ENCODE measurements at places on chromosomes 4 and X.

DNA sequence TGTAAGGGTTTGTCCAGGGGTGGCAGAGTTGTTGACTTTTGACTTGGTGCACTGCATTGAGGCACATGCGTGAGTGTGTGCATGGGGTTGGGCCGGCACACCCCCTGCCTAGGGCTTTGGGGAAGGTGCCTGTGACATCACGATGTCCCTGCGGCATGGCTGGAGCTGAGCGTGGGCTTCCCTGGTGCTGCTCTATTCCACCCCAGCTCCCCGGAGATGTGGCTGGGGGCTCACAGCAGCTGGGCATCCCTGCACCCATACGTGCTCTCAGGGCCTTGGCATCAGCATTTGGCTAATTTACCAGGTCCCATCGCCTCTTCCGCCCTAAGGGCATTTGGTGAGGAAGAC, 5.7 kb downstream of the PSAPL1 start:
- DNase-seq = no peak

GRCh38 chr4:10758906-10759305, 74.3 kb upstream of the CLNK start:
- no peak for DNase-seq

- DNase-seq = no peak
These were observed 308.0 kb downstream of the PPP3CA start for GRCh38 chr4:101039367-101039766.

DNA sequence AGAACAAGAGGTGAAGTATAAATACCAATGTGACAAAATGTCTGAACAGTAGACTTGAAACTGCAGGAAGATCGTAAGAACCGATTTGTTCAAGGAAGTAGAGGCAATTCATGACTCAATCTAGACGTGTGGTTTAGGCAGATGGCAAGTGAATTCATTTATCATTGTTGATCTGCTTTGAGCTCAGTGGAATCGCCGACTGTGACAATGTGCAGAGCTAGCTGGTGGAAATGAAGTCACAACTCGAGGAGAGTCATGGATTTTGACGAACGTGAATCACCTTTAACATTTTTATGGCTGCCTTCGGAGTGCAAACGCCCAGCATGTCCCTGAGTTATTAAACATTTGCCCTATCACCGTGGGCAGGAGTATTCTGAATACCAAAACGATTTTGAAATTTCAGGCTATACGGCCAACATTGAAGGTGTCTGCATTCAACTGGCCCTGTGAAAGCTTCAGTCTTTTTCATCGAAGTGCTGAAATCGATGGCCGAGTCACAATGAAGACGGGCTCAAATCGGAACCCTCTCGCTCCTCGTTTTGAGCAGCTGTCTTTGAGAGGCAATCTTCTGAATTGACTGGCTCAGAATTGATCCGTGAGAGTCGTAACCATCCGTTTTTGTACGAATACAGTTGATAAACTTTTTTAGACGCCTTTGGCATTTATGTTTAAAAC, 689 bp upstream of the OGT start:
- DNase-seq = peak; percentile 56

- no peak for DNase-seq
These were observed 48.3 kb downstream of the TRMT44 start for GRCh38 chr4:8488791-8489369.

DNA sequence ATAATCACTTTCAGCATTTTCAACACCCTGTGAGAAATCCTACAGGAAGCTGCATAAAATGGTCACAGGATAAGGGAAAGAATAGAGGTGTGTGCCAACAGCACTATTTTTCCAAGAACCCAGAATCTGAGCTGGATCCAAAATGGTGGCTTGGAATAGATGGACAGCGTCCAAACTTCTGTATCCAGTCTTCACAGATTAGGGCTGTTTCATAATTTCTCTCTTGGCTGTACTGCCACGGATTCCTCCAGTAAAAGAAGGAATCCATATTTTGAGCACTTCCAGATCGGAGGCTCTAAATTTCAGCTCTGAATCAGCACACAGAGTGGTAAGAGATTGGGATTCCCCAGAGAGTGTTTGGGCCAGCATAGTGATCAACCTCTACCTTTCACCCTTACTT, 12.2 kb downstream of the MAOB start:
- DNase-seq = no peak

GRCh38 chrX:118174516-118175098, 58.0 kb upstream of the KLHL13 start:
- DNase-seq = no peak

- no peak for DNase-seq
These were observed 41.7 kb upstream of the FRMD7 start for GRCh38 chrX:132169554-132169953.

- peak; percentile 12 for DNase-seq
These were observed 942 bp upstream of the APLN start for GRCh38 chrX:129655547-129656249.

- DNase-seq = no peak
These were observed 66.1 kb downstream of the HADH start for GRCh38 chr4:108055787-108056186.

DNA sequence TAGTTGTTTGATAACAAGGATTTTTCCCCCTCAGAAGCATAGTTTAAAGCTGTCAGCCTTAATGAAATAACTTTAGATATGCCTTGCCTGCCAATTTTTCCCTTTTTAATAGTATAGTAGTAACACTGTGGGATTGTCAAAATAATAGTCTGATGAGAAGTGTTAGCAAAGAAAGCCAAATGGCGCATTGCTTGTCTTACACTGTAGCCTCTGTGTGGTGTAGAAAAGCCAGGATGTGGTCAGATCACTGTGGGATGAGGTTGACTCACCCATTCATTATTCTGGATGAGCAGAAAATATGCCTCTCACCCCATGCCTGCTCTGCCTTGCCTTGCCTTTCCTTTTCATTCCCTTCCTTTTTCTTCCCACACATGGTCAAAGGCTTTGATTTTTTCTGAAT, 257.8 kb upstream of the NRK start:
- no peak for DNase-seq

GRCh38 chrX:119028733-119029330, 44.0 kb upstream of the CT47C1 start:
- peak; percentile 59 for DNase-seq

GRCh38 chrX:10939424-10939823, 171.7 kb upstream of the HCCS start:
- DNase-seq = no peak

DNA sequence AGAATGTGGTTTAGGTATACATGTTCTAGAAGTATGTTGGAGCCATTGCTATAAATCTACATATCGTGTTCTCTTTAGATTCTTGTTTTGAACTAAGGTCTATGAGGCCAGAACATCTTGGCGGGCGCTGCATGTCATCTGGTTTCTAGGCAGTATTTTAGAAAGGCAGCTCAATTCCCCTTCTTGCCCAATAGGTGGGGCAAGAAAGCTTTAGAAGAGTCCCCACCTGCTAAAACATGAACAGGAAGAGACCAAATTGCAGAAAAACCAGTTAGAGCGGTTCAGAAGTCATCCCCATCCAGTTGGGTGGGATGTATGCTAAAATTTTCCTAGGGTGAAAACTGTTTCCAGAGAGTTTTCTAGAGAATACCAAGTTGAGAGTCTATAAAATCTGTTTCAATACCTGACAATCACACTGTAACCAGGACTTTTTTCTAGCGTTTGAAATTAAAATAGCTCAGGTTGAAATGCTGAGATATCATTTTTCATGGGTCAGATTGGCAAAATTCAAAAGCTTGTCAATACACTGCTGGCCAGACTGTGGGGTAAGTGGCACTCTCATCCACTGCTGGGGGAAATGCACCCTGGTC, 17.5 kb upstream of the SH3KBP1 start:
- DNase-seq = peak; percentile 64

- no peak for DNase-seq
These were observed 137.2 kb downstream of the MAGEC1 start for GRCh38 chrX:142040906-142041305.

- DNase-seq = no peak
These were observed 10.7 kb downstream of the NAAA start for GRCh38 chr4:75930152-75930551.

- DNase-seq = no peak
These were observed 72.8 kb downstream of the PRSS12 start for GRCh38 chr4:118279920-118280432.

DNA sequence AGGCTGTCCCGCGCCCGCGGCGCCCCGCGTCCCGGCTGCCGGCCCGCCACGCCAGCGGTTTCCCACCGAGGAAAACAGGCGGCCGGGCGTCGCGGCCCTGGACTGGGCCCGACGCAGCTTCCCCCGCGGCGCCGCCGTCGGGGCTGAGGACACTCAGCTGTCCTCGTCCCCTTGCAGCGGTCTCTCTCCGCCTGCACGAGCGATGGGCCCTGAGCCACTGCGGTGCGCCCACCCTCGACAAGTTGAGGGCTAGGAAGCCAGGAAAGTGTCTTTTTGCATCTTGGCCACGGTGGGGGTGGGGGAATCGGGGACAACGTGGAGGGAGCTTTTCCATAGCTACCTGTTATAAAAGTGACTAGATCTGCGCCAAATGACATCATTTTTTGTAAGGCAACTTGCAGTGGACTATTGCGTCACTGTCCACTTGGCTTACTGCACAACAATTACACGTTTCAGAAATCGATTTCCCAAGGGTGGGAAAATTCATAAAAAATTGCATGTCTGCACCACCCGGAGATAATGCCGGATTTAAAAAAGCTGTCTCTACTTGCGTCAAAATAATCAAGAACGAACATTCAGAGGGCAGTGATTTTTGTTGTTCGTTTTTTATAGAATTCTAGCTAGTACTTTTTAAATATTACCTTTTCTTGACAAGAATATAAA, 1.1 kb downstream of the KLHL15 start:
- peak; percentile 58 for DNase-seq

- DNase-seq = no peak
These were observed 407.3 kb downstream of the DMD start for GRCh38 chrX:32804034-32804433.

GRCh38 chr4:155597933-155598451, 68.7 kb upstream of the GUCY1A1 start:
- DNase-seq = no peak

DNA sequence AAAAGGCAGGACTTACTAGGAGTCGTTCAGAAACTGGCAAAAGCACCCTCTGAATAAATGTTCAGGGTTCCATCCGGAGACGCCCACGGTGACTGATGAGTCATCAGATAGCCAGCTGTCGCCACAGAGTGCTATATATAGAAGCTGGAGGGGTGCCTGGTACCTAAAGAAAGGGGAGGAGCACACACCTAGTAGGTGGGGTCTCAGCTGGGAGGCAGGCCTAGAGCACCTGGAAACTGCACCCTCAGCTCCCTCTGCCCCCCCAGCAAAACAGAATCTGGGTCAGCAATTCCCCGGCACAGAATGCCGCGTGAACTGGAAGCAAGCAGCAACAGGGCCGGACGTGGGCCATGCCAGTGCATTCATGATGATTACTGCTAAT, 242.0 kb downstream of the BCOR start:
- peak; percentile 9 for DNase-seq

GRCh38 chr4:26503844-26504243, 13.6 kb upstream of the CCKAR start:
- DNase-seq = no peak

DNA sequence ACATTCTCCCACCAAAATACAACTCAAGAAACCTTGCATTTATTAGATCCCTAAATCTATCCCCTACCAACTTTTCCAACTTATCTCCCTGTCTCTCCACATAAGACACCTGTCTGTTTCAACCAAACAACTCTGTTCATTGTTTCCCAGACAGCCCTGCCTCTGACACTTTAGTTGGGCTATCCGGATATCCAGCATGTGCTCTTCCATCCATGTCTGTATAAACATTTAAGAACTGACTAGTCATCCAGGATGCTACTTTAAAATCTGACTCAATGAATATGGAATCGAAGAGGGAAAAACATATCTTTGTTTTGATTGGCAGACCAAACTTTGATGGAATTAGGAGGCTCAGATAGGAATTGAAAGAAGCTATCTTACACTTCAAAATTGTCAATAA, 143.2 kb upstream of the DCAF8L1 start:
- no peak for DNase-seq

DNA sequence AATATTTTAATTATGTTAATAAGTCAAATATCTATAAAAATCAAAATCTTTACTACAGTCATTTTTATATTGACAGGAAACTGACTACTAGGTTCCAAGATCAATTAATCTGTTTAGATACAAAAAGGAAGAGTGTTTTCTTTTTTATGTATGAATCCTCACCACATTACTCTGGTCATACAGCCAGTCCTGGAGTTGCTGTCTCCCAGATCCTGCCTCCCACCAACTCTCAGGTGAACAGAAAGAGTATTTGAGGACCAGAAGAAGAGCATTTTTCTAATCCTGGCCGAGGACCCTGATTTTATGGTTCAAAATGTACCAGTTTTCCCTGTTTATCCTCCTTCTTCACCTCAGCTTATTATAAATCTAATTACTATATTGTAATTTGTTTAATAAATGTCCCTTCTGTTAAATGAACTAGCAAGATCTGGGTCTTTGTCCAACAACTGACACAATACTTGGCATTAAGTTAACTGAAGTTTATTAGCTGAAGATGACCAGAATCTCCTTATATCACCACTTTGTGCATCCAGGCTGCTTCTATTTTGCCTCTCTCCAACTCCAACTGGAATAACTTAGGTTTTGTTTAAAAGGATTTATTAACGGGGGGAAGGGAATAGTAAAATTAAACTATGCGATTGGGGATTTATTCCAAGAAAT, 224.4 kb upstream of the PCDH7 start:
- DNase-seq = no peak

DNA sequence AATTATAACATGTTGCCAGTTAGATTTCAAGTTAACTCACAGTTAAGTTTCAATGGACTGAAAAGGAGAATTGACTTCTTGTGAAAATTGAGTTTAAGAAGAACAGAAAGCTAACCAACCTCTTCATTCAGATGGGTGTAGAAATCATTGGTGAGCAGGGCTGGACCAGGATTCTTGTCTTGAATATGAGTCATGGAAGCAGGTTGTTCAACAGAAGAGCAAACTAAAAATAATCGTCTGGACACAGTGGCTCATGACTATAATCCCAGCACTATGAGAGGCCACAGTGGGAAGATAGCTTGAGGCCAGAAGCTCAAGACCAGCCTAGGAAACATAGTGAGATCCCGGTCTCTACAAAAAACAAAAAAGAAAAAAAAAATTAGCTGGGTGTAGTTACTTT, 98.2 kb downstream of the ARSJ start:
- no peak for DNase-seq

DNA sequence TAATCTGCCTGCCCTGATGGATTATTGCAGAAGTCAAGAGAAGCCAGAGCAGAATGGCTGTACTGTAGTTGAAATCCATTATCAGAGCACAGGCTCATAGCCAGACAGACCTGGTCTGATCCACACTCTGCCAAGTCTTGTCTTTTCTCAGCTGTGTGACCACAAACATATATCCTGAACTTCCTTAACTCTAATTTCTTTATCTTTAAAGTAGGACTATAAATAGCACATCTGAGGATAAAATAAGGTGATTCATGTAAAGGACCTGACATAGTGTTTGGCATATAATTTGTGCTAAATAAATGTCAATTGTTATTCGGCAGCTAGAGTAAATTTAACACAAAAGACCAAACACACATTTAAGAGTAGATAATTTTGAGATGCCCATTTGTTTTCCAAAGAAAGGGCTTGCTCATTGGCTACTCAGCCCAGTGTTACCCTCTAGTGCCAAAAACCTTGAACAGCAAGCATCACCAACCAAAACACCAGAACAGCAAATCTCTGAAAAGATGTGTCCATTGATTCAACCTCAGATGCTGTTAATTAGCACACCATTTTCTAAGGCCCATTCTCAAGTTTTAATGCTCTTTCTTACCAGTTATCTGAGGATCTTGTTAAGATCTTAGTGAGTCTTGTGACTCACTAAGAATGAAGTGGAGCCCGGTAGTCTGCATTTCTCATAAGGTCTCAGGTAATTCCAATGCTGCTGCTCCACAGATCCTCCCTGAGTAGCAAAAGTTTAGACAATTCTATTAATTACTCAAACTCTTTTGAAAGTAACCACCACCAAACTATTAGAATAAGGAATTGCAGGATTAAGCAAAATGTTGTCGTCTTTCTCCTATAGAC, 108.8 kb downstream of the HHIP start:
- DNase-seq = no peak

Measured in suppressor macrophage (primary cell).